ENCODE measurements at places on chromosomes 6 and 20.
A peak's percentile ranks its signal among the peaks of the same experiment; 100 is the strongest.

- no peak for DNase-seq
Observed at GRCh38 chr6:121724576-121724975, 289.1 kb downstream of the GJA1 start.

- DNase-seq: no peak
Observed at GRCh38 chr6:169624785-169625184, 77.0 kb downstream of the WDR27 start.

- DNase-seq: peak; percentile 84
Observed at GRCh38 chr20:46027245-46027853, 1.7 kb upstream of the SLC12A5 start.

GRCh38 chr6:105886814-105887544 is 199.2 kb upstream of the PRDM1 start:
- DNase-seq: no peak

- no peak for DNase-seq
Observed at GRCh38 chr20:23160536-23161243, 74.6 kb upstream of the CD93 start.

- DNase-seq: peak; percentile 93
Observed at GRCh38 chr6:13407709-13408695, 79.4 kb downstream of the GFOD1 start.

- DNase-seq: no peak
Observed at GRCh38 chr20:19094959-19095541, 117.4 kb upstream of the SLC24A3 start.

GRCh38 chr6:55448451-55448850 is 121.2 kb downstream of the GFRAL start:
- no peak for DNase-seq

GRCh38 chr20:2387180-2387577 is 6.5 kb downstream of the TGM6 start:
- DNase-seq: peak; percentile 65

DNA sequence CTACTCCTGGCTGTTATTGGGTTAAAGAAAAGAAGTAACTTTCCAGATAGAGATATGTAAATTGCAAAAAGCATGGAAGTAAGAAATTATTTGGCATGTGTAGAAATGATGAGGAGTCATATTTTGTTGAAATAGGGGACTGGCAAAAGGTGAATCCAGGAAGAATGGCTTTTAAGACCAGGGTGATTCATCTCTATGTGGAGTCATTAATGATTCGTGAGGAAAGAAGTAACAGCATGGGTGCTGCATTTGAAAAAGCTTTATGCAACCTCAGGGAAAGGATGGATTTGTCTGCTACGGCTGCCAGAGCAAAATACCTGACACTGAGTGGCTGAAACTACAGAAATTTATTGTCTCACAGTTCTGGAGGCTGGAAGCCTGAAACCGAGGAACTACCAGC is 14.8 kb upstream of the SYNE1 start:
- no peak for DNase-seq

DNA sequence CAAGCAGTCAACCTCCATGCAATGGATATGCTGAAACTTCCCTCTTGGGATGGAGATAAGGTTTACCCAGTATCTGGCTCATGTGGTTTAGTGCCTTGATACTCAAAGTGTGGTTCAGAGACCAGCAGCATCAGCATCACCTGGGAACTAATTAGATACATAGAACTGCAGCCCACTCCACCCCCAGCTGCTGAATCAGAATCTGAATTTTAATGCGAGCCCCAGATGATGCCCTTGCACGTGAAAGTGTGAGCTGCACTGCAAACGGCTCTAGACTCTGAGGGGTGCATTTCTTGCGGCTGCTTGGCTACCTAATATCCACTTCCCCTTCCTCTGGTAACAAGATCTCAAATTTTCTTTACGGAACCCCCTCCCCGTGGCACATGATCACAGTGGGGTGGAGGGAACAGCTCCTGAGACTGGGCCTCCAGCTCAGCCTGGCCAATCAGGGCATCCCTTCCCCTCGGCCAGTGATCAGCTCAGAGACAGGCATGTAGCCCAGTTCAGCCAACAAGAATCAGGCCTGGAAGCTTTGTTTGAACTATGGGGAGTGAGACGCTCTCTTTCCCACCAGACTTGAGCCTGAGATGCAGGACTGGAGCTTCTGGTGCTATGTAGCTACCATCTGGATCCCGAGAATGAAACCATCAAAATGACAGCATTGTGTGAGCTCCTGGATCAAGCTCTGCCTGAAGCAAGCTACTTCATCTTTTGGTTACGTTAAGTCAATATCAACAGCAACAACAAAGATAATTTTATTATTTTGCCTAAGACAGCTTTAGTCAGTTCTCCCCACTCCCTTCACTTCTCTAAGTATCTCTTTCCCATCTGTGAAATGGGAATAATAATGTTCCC is 12.8 kb downstream of the KCNK15 start:
- no peak for DNase-seq

DNA sequence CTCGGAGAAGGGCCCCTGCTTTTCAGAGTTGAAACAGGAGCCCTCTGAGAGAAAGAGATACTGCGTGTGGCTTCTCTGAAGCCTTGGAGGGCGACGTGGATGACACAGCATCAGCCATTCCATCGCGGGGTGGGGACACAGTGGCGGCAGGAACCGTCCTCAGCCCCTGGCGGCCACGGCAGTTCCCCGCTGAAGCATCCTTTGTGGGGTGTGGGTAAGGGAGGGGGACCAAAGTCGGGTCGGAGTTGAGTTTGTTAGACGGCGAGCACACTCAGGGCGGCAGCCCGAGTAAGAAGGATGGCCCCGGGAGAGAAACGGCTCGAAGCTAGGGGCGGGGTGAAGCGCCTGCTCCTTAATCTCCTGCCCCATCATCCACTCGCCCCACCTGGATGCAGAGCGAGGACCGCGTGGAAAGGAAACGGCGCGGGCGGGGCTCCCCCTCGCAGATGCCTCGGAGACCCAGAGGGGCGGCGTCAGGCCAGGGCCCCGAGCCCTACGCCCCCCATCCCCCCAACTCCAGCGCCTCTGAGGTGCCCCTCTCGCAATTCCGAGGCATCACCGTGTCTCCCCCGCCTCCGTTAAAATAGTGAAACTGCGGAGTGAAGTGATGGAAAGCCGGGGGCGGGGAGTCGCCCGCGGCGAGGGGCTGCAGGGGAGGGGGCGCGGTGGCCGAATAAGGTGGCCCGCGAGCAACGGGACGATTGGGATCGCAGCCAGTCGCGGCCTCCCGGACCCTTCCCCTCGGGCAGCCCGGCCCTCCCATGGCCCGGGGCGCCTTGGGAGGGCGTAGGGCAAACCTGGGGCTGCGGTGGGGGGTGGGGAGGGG is 796 bp upstream of the RREB1 start:
- peak; percentile 27 for DNase-seq

DNA sequence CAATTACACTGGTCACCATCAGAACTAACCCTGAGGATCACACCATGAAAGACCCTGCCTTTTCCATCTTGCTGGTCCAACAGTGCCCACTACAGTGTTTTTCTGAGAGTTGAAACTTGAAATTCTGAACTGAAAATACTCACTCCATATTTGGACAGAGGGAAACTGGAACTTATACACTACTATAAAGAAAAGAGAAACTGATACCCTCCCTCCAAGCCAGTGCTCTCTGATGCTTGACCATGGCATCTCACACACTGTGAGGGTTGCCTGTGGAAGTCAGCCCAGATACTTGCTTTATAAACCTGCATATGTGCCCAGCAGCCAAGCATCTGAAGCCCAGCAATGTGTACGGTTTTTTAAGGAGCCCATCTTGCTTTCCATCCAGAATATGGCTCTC is 108.7 kb downstream of the FOXA2 start:
- no peak for DNase-seq
